Esophagus squamous epithelium (tissue), 5 donors: ENCODE measurements at places on chromosomes 4 and X.

GRCh38 chr4:80182237-80182866 lies 15.0 kb upstream of the PRDM8 start:
- DNase-seq, result no peak

DNA sequence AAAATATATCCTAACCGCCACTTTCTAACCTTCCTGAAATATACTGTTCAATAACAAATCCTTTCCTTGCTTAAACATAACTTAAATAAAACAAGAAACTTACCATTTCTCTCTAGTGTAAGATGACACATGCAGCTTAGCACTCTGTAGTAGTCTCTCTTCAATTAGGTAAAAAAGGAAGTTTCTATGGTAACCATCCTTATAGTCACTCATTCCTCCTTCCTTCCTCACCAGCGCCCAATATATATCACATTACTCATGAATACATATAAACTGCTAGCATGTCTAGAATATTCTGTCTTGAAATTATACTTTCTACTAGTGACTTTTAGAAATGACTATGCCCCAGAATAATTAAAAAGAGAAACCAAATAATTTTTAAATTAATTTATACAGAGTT lies 112.2 kb downstream of the SNCA start:
- DNase-seq, result no peak

GRCh38 chr4:56149591-56149990 lies 200.8 kb downstream of the CEP135 start:
- DNase-seq, result no peak

DNA sequence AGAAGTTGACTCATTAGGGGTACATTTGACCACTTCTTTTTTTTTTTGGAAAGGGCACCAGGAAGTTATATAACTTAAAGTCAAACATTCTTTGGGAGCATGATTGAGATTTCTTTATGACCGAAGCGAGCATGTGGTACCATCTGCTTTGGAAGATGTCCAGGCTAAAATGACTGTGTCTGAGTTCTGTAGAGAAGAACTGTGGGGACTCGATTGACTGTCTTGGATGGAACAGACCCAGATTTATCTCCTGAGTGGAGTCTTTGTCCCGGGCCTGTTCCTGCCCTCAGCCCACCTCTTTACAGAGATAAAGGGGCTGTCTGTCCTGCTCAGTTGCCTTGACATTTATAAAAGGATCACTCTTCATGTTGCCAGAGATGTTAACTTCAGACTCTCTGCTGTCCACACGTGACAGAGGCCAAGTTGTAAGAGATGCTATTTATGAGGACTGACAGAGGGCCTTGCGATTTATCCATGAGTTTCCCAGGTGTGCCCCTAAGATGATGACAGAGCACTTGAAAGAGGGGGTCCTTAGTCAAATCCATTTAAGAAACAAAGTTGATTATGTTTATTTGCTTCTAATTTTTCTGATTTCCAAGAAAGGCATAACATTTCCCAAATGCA lies 16.8 kb downstream of the SMIM20 start:
- DNase-seq, result no peak

GRCh38 chrX:71992711-71993110 lies 82.1 kb downstream of the NHSL2 start:
- no peak for DNase-seq

DNA sequence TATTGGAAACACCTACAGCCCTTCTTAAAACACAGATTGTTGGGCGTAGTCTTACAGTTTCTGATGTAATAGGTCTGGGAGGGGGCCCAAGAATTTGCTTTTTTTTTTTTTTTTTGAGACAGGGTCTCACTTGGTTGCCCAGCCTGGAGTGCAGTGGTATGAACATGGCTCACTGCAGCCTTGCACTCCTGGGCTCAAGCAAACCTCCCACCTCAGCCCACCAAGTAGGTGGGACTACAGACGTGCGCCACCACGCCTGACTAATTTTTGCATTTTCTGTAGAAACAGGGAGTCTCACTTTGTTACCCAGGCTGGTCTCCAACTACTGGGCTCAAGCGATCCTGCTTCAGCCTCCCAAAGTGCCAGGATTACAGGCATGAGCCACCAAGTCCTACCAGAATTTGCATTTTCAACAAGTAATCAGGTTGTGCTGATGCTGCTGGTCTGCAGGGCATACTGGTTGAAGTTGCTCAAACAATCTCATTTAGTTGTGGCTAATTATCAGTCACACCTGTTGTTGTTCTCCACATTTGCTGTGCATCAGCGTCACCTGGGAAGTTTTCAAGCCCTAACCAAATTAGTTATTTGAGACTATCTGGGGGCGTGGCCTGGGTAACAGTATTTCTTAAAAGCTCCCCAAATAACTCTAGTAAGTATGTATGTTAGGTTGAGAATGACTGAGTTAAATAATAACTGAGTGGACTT lies 14.0 kb downstream of the TMEM154 start:
- no peak for DNase-seq

DNA sequence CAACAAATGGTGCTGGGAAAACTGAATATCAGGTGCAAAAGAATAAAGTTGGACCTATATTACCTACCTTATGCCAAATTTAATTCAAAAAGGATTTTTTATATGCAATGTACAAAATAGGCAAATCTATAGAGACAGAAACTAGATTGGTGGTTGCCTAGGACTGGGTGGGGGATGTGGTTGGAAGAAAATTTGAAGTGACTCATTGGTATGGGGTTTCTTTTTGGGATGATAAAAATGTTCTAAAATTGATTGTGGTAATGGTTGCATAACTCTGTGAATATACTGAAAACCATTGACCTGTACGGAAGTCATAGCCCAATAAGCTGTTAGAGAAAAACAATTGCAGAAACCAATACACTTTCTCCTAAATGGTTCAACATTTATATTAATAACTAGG lies 72.1 kb downstream of the COL4A5 start:
- no peak for DNase-seq

DNA sequence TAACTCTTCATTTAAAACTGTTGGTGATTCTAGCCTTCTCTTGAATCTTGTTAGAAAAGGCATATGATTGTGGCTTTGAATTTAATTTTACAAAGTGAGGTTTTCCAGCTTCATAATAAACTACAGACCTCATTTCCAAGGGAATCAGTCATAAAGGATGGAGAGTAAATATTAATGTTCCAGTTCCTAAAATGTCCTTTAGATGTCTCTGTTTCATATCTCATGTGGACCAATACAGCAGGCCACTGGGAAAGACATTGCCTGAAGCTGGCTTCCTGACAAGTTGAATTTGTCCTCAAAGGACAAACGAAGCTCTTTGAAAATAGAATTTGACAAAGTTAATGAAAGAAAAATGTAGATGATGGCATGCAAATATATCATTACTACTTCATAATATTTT lies 125.4 kb downstream of the ZNF330 start:
- no peak for DNase-seq

- no peak for DNase-seq
These were observed 173.1 kb upstream of the VCX3A start for GRCh38 chrX:6708041-6708440.

- DNase-seq, result no peak
These were observed 503.6 kb upstream of the ZFP42 start for GRCh38 chr4:187491959-187492358.

DNA sequence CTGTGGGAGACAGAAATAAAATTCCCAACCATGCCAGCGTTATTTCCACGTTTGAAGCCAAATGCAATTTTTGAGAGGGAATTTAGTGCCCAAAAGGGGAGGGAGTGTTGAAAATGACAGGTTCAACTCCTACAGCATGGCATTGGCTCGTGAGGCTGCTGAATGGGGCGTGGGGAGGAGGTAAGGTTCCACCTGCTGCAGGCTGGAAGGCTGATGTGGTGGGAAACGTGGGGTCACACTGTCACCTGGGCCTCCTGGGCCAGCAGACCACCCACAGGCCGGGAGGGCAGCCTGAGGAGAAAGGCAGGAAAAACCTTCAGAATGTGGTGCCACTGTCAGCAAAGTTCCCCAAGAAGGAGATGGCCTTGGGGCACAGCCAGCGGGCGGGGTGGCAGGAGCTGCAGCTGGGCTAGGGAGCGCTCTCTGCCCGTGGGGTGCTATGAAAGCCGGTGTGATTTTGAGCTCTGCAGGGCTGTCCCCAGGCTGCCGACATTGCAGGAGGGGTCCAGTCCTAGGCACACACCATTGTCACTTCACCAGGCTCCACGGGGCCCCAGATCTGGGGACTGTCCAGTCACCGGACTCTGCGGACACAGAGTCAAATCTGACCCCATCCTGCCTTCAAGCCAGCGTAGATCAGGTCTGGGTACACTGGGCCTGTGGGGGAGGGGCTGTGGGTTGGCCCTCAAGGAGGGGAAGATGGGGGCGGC lies 19.6 kb downstream of the MSANTD1 start:
- DNase-seq, result no peak

GRCh38 chrX:134469486-134469885 lies 9.5 kb downstream of the HPRT1 start:
- no peak for DNase-seq

- no peak for DNase-seq
These were observed 8.6 kb upstream of the MAPK10 start for GRCh38 chr4:86368433-86368832.

GRCh38 chr4:80196259-80196921 lies 913 bp upstream of the PRDM8 start:
- no peak for DNase-seq

- DNase-seq, result no peak
These were observed 40.2 kb upstream of the TET2 start for GRCh38 chr4:105106426-105106825.

GRCh38 chrX:44178274-44179053 lies 165.0 kb downstream of the EFHC2 start:
- DNase-seq, result no peak

DNA sequence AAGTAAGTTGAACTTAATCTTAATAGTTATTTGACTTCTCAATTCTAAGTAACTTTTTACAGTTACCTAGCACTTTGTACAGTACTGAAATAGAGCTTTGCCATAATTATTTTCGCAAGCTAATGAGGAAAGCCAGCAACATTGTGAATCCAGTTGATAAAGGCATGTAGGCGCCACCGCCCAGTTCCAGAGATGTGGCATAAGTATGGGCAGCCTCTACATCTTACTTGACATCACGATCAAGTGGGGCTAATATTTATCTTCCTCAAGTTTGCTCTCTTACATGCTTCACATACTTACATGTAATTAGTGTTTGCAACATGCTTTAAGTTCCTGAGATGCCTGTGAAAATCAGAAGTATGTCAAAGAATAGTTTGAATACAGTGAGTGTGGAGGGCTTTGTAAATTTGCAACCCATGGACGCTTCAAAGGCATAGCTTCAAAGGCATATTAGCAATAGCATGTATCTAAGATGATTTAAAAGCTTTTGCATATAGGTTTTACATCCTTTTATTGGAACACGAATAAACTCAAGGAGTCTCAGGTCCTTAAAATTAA lies 34.9 kb upstream of the VCX3B start:
- no peak for DNase-seq
